Caco-2 (cell line): ENCODE measurements at places on chromosomes 1 and 21.

- peak; percentile 1 for DNase-seq
These were observed 579 bp upstream of the ZNF684 start for GRCh38 chr1:40530735-40531380.

DNA sequence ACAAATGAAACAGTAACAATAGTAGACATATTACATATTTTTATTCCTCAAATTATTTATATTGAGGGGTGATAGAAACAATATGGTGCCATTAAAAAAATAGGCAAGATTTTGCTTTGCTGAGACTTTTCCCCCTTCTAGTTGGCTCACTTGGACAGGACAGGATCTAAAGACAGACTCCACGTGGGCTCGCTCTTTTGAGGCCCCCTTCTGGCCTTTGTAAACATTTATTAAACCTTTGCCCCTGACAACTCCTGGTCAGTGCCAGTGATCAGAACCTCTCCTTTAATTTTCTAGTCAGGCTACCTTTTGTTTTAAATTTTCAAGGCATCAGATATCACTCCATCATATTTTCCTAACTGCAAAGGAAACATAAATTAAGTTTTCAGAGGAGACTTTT, 49.7 kb upstream of the IFI44L start:
- no peak for DNase-seq

- no peak for DNase-seq
These were observed 10.2 kb downstream of the CPT2 start for GRCh38 chr1:53206735-53207379.

DNA sequence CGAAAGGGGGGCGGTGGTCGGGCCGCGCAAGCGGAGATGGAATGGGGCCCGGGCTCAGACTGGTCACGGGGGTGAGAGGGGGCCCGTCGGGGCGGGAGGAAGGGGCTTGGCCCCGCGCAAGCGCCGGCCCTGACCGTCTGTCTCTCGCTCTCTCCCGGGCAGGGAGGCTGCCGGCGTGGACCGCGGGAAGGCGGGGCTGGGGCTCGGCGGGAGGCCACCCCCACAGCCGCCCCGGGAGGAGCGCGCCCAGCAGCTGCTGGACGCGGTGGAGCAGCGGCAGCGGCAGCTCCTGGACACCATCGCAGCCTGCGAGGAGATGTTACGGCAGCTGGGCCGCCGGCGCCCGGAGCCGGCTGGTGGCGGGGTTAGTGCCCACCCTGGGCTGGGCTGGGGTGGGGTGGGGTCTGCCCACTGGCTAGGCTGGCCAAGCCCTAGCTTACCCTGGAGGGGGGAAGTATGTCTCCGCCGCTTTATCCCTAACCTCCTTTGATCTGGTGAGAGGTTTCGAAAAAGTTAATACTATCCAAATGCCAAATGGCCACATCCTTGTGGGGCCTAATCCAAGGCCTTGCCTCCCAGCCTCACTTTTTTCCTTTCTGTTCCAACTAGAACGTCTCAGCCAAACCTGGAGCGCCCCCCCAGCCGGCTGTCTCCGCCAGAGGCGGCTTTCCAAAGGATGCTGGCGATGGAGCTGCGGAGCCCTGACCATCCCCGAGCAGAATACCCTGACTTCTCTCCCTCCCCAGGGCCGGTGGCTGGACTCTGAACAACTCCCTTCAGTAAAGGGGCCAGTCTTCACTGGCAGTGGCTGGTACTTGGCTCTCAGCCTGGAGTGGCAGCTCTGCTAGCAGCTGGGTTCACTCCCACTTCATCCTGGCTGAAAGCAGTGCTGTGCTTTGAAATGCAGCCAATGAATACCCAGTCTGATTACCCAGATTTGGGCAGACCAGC, 636 bp upstream of the YRDC start:
- DNase-seq: peak; percentile 72

GRCh38 chr1:246564839-246565750, 966 bp downstream of the TFB2M start:
- DNase-seq: no peak

- no peak for DNase-seq
These were observed at the start of gene GBP7 for GRCh38 chr1:89175601-89176256. TSS of gene GBP7 (minus strand) at chr1:89176003. CDS start at chr1:89171935, 4,068 bp downstream.

GRCh38 chr1:228226141-228226874, 18.5 kb downstream of the OBSCN start:
- DNase-seq: no peak

GRCh38 chr1:221786647-221787046, 44.8 kb upstream of the DUSP10 start:
- no peak for DNase-seq

- no peak for DNase-seq
These were observed 29.6 kb downstream of the RAB7B start for GRCh38 chr1:205973377-205974232.

GRCh38 chr1:193185901-193186731, at the start of gene B3GALT2:
TSS of gene B3GALT2 (minus strand) at chr1:193186613. CDS start at chr1:193181562, 5,051 bp downstream.
- no peak for DNase-seq

DNA sequence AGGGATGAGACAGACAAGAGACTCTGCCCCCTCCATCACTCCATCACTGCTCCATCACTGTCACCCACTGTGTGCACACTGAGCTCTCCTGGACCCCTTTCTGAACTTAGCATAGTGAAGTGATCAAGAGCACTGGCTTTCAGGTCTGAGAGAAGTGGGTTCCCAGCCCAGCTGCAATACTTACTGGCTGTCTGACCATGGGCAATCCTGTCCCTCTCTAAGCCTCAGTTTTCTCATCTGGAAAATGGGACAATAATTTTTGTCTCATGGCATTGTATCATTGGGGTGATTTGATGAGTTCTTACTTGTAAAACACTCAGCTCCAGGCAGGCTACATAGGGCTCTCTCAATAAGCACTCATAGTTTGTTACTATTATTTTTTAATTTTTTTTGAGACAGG, 7.5 kb upstream of the RPS6KA1 start:
- DNase-seq: no peak

- no peak for DNase-seq
These were observed 24.1 kb upstream of the ALDH4A1 start for GRCh38 chr1:18926315-18927081.

DNA sequence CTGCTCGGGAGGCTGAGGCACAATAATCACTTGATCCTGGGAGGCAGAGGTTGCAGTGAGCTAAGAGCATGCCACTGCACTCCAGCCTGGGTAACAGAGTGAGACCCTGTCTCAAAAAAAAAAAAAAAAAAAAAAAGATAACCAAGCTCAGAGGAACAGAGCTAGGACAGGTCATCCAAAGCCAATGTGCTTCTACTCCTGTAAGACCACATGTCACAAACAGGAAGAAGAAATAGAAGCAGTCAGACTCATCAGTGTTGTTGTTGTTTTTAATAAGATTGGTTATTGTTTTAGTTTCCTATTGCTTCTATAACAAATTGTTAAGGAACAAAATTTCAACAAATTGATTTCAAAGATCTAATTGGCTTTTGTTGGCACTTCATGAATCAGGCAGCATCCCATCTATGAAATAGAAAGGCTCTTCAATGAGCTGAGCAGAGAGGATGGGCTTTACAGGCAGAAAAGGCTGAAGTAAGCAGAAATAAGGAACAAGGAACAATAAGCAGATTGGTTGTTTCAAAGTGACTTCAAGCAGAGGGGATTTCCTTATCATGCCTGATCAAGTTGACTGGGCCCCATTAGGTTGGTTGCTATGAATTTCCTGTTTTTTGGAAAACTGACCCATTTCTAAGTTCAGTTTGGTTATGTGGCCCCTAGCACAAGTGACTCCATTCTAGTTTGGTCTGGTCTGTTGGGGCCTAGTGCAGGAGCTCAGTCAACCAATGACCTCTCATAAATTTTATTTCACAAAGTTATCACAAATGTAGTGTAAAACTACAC, 6.0 kb upstream of the AKNAD1 start:
- no peak for DNase-seq

- no peak for DNase-seq
These were observed 25.2 kb downstream of the RC3H1 start for GRCh38 chr1:173996995-173997394.

- DNase-seq: no peak
These were observed at the start of gene BGLAP for GRCh38 chr1:156241926-156242325. TSS of gene BGLAP (plus strand) at chr1:156242184. CDS start at chr1:156242232, 48 bp downstream.

DNA sequence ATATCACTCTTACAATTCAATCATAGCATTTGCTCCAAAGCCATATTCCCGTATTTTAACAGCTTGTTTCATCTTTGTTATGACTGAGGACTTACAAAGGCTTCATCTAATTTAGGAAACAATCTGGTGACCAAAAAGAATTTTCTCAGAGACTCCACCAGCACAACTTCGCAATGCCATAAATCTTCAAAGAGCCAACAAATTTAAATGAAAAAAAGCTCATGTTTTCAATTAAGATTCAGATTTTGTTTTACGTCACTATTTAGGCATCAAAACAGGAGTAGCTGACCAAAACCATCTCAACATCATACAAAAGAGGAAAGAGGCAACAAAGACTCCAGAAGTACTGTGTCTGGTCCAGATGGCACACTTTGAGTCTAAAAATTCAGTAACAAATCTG, 373.3 kb downstream of the TTLL7 start:
- DNase-seq: no peak

- no peak for DNase-seq
These were observed 21.4 kb downstream of the MYBPH start for GRCh38 chr1:203153989-203154821.

GRCh38 chr1:157437296-157437695, 115.0 kb downstream of the FCRL5 start:
- DNase-seq: no peak

GRCh38 chr1:191528275-191528674, 630.0 kb upstream of the RGS18 start:
- no peak for DNase-seq

DNA sequence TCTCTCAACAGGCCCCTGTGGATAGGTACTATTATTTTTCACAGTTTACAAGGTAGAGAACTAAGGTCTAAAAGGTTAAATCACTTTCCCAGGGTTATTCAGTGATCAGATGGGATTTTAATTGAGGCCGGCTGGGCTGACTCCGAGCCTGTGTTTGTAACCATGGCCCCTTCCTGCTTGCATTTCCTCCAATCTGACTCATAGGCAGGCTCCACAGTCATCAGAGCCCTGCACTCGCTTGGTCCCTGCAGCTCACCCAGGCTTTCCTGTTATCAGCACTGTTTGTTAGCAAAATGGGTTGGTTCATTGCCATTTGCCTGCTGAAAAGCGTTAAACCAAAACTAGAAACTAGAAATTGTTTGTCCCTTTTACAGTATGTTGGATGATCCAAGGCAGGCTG, 41.4 kb upstream of the LMX1A start:
- DNase-seq: no peak

DNA sequence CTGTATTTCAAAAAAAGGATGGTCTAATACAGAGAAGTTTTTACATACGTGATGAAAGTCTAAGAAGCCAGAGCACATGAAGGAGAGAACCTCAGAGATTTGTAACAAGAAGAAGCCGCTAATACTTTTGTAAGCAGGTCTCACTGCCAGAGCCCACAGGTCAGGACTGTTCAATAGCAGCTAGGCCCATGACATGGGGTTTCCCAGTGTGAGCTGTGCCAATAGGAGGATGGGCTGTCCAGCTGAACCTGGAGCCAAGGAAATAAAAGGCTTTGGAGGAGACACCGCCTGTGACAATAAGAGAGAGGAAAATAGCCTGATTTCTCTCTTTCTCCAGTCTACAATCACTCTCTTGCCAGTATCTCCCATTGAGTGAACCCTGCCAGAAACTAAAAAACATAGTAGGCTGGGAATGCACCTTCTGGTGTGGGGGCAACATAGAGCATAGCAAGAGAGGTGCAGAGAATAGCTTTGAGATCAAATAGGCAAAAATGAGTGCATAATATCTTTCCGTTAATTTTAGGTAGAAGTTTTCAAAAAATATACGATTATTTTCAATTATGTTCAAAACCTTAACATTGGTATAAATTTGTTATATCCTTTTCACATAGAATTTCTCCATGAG, 360.3 kb downstream of the NEGR1 start:
- DNase-seq: no peak

- no peak for DNase-seq
These were observed 14.0 kb downstream of the KDF1 start for GRCh38 chr1:26946270-26946669.

GRCh38 chr1:38680801-38681510, 178.6 kb downstream of the RRAGC start:
- peak; percentile 1 for DNase-seq

DNA sequence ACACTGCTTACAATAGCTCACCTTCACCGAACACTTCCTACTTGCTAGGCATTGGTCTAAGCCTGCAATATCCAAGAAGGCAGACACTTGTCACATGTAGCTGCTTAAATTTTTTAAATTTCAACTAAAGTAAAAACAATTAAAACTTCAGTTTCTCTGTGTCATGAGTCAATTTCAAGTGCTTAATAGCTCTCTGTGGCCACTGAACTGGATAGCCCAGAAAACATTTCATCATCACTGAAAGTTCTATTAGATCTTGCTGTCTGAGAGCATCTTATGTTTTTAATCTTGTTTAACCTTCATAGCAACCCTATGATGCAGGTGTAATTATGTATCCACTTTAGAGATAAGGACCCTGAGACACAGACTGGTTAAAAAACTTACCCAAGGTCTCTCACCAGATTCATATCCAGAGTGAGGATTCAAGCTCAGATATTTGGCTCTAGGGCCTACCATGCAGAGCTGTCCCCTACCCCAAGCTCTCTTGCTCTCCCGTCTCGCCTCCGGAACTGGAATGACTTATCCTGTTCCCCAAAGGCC, 2.6 kb upstream of the FCRL6 start:
- no peak for DNase-seq

DNA sequence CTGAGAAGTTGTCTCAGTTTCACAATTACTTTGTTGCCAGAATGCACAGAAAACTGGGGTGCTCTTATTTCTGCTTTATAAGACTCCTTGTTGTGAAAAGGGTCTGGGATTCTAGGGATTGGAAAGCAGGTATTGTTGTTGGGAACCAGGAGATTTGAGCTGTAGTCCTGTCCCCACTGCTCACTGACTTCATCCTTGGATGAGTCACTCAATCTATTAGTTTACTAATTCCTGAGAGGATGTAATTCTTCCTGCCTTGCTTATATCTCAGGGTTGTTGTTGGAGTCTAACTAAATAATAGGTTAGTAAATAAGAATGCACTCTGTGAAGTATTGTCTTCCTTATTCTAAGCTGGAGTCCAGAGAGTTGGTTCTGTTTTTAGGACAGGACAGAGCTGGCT, 172.5 kb upstream of the GALNT2 start:
- DNase-seq: no peak

- DNase-seq: no peak
These were observed 21.7 kb upstream of the RGS16 start for GRCh38 chr1:182625719-182626504.
